Activated CD4-positive, alpha-beta memory T cell treated with anti-CD3 and anti-CD28 coated beads, Interleukin-2, amount 10 ng/mL, durations not matched to agents 7 days and 5 days (primary cell): ENCODE measurements at places on chromosomes 7 and 10. TPM values are rescaled to one million over a fixed set of nuclear protein-coding genes. Genes with fewer than 3 reads are reported as not detected.

Gene LIPM
- not detected for total RNA-seq

GRCh38 chr10:56881218-56881617 is 520.2 kb upstream of the ZWINT start:
- H3K27ac ChIP-seq, result no peak overlapping the region
- no peak overlapping the region for H3K4me3 ChIP-seq
- no peak for DNase-seq
- no peaks in the 10 kb centered on the region for H3K36me3 ChIP-seq
- H3K27me3 ChIP-seq, result no peaks in the 10 kb centered on the region

Gene C10orf53
- not detected for total RNA-seq

DNA sequence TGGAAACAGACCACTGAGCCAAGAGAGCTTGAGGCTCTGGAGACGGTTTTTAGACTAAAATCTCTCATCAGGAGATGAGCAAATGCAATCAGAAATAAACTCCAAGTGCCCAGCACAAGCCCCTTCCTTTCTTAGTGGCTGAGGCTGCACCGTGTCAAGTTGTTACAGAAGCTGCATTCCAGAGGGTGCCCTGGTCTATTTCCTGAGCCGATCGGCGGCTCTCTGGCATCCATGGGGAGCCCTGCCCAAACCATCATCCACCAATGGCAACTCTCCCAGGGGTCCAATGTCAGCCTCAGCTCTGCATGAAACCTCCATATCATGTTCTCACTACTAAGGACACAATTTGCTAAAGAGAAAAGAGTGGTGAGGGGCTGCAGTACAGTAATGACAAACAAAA is 89.6 kb downstream of the SVIL start:
- peaks cover 7% of the 10 kb centered on the region for H3K36me3 ChIP-seq
- no peak overlapping the region for H3K4me3 ChIP-seq
- H3K27ac ChIP-seq, result no peak overlapping the region

- H3K36me3 ChIP-seq, result no peaks in the 10 kb centered on the region
- no peaks in the 10 kb centered on the region for H3K4me1 ChIP-seq
- H3K27ac ChIP-seq, result no peak overlapping the region
- DNase-seq, result no peak
- H3K4me3 ChIP-seq, result no peak overlapping the region
Observed at GRCh38 chr7:57789130-57789529, 339.2 kb downstream of the ZNF716 start.

DNA sequence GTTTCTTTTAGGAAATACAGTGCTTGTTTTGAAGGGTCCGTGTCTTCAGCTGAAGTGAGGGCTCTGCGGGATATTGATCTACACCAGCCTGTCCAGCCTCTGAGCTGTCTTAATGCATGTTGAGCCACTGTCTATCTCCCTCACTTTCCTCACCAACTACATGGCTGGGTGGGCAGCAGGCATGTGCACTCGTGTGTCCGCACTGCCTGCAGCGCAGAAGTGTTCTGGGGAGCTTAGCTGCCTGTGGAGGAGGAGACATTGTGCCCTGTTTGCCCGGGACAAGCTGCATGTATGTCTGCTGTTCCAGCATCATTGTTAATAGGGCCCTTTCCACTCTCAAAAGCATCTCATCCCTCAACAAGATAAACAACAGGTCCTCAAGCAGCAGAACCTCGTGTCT is 133.1 kb upstream of the EEPD1 start:
- H3K27ac ChIP-seq, result no peak overlapping the region
- H3K27me3 ChIP-seq, result peaks cover 7% of the 10 kb centered on the region
- H3K36me3 ChIP-seq, result no peaks in the 10 kb centered on the region
- DNase-seq, result no peak
- H3K4me1 ChIP-seq, result no peaks in the 10 kb centered on the region

Gene TRIM50
- total RNA-seq, result not detected

Gene LRRC4
- total RNA-seq, result not detected

DNA sequence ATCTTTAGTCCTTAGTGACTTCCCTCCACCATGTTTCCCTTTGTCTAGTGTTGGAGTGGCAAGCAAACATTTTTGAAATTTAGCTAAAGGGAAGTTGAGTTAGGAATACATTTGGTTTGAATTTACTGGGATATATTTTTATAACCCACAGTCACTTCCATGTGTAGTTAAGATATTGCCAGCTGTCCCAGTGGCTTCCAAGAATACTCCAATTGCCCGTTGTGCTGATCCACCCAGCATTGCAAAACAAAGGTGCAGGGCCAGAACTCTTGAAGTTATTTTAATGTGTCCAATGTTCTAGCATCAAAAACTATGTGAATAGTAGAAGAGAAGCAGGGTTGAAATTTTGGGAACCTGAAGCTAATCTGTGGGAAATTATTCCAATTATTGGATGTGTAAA is 2.5 kb upstream of the P4HA1 start:
- no peak for DNase-seq
- no peak overlapping the region for H3K27ac ChIP-seq
- H3K27me3 ChIP-seq, result no peaks in the 10 kb centered on the region

- no peak for DNase-seq
- H3K4me1 ChIP-seq, result peaks cover 15% of the 10 kb centered on the region
- H3K4me3 ChIP-seq, result no peak overlapping the region
- H3K36me3 ChIP-seq, result no peaks in the 10 kb centered on the region
- H3K27me3 ChIP-seq, result peaks cover 33% of the 10 kb centered on the region
Observed at GRCh38 chr7:134129856-134130523, 2.9 kb downstream of the LRGUK start.

DNA sequence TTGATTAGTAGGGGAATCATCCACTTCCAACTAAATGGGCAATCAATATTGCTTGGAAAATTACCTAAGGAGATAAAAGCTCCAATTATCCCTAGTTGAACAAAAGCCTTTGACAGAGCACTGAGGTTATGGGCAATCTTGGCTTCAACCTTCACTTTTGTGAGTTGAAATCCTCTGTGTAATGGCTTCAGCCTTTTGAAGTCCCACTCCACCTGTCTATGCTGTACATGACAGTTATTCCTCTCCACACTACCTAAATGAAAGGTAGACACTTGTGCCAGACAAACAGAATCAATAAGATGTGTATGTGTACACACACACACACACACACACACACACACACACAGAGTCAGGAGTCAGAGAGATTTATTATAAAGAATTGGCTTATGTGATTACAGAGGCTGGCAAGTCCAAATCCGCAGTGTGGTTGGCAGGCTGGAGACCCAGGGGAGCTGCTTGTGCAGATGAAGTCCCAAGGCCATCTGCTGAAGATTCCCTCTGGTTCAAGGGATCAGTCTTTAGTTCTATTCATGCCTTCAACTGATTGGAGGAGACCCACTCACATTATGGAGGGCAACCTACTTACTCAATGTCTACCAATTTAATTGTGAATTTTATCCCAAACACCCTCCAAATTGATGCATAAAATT is 164.8 kb upstream of the CDC14C start:
- H3K36me3 ChIP-seq, result no peaks in the 10 kb centered on the region
- H3K27ac ChIP-seq, result no peak overlapping the region
- no peak for DNase-seq
- no peaks in the 10 kb centered on the region for H3K27me3 ChIP-seq
